Spleen (tissue), 13 donors: ENCODE measurements at places on chromosomes 2 and 18.

DNA sequence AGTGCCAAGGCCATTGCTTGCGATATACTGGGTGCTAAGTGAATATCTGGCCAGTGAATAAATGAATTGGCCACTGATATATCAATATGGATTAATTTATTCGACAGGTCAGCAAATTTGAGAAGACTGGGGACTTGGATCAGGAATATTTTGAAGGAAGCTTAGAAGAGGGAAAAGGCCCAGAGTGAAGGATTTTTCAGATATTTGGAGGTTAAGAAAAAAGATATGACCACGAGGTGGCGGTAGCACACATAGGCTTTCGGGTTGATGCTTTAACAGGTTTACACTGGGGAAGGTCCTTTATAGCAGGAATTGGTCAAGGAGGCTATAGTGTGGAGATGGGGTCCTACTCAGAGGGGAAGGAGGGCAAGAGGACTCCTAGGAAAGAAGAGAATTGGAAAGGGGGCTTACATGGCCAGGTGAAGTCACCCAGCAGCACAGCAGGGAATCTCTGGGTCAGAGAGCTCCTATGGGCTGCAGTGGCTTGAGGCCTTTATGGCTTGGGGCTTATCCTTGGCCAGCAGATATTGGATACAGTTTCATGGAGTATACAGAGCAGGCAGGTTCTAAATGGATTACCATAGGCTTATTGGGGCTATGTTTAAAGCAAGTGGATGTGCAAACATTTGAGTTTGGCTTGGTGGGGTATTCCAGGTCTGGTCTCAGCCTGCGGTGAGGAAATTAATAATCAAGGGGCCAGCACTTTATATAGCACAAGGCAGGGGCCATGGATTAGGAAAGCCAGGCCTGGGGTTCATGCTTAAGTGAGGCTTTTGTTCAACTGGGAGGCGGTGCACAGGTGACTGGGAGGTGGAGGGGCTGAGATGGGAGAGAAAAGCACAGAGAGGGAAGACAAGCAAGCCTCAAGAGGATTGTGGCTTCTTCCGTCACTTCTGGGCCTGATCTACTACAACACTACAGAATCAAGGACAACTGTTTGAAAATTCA lies 9.7 kb downstream of the IL1RN start:
- no peaks in the 10 kb centered on the region for H3K4me1 ChIP-seq
- peaks cover 22% of the 10 kb centered on the region for H3K36me3 ChIP-seq
- no peaks in the 10 kb centered on the region for H3K27me3 ChIP-seq
- no peak overlapping the region for H3K4me3 ChIP-seq
- DNase-seq: no peak

- no peaks in the 10 kb centered on the region for H3K4me1 ChIP-seq
- no peak for DNase-seq
- H3K27me3 ChIP-seq: no peaks in the 10 kb centered on the region
- H3K36me3 ChIP-seq: no peaks in the 10 kb centered on the region
- H3K27ac ChIP-seq: no peak overlapping the region
These were observed 377.5 kb downstream of the CLIP4 start for GRCh38 chr2:29492701-29493100.

DNA sequence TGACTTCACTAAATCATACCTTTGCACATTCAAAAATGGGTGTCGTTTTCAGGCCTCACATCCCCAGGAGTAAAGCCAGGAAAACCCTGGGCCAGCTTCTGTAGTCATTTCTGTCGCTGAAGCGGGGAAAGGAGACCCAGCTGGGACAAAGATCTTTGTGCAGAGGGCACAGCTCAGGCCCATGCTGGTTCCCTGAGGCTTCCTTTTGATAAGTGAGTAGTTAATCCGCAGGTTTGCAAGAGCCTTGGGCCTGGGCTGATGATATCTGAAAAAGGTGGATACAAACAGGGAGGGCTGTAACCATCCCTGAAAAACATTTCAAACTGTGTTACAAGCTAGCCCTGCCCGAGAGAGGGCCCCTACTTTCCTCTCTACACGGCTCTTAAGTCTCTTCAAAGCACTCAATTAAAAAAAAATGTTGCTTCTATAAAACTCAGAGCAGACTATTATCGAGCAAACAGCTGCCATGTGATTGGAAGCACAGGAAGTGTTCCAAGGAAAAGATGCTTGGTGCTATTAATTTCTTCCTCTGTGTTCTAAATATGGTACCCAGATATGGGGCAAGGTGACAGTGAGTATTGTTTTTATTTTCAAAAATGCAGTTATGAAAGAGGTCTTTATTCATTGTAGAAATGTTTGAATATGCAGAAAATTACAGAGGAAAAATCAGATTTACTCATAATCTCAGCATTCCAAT lies 117.2 kb downstream of the LNPK start:
- no peaks in the 10 kb centered on the region for H3K4me1 ChIP-seq
- no peak overlapping the region for H3K27ac ChIP-seq
- no peak overlapping the region for H3K4me3 ChIP-seq
- no peak for DNase-seq

GRCh38 chr2:231339316-231339715 lies 56.2 kb upstream of the B3GNT7 start:
- no peak overlapping the region for H3K27ac ChIP-seq
- DNase-seq: no peak
- no peaks in the 10 kb centered on the region for H3K27me3 ChIP-seq
- H3K4me3 ChIP-seq: no peak overlapping the region
- H3K36me3 ChIP-seq: no peaks in the 10 kb centered on the region

GRCh38 chr2:70443726-70444125 lies 109.9 kb downstream of the TGFA start:
- H3K27me3 ChIP-seq: no peaks in the 10 kb centered on the region
- H3K4me3 ChIP-seq: no peak overlapping the region
- no peak overlapping the region for H3K27ac ChIP-seq
- H3K36me3 ChIP-seq: no peaks in the 10 kb centered on the region
- no peak for DNase-seq
- no peaks in the 10 kb centered on the region for H3K4me1 ChIP-seq

DNA sequence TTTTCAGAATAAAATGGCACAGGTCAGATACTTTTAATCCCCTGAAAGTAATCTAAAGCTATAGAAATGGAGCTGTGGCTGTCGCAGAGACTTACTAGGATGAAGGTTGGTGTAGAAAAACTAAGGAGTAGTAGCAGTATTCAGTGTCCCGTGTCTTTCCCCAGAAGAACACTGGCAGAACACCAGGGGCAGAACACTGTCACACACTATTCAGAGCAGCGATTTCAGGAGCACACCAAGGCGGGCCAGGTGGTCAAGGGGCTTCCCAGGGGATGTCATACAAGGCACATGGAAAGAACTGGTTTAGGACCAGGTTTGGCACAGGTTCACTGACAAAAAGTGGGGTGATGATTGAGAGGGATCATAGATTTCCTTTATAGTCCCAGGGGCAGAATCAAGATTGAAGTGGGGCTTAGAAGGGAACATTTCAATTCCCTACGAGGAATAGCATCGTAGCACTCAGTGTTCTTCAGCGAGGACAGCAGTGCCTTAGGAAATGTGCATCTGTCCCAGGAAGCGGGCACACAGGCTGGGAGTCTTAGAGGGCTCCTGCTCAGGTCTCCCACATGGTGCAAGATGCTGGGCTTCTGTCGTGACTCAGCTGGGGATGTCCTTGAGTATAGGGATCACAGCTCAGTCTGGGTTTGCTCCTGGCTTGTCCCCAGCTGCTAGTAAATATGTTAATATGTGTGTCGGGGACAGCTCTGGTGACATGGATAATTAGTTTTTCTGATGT lies 22.6 kb downstream of the BCL2L11 start:
- H3K36me3 ChIP-seq: no peaks in the 10 kb centered on the region
- DNase-seq: no peak
- no peaks in the 10 kb centered on the region for H3K4me1 ChIP-seq
- H3K4me3 ChIP-seq: no peak overlapping the region
- no peaks in the 10 kb centered on the region for H3K27me3 ChIP-seq
- H3K27ac ChIP-seq: no peak overlapping the region

DNA sequence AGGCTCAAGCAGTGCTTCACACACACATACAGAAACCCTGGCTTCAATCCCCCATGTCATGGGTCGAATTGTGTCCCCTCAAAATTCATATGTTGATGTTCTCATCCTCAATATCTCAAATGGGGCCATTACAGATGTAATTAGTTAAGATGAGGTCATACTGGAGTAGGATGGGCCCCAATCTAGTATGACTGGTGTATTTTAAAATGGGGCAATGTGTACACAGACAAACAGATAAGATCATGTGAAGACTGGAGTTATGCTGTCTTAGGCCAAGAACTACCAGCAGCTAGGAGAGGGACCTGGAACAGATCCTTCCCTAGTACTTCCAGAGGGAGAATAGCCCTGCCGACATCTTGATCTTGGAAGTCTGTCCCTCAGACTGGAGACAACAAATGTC lies 167.7 kb downstream of the MYO3B start:
- no peak overlapping the region for H3K4me3 ChIP-seq
- no peaks in the 10 kb centered on the region for H3K27me3 ChIP-seq
- DNase-seq: no peak

- H3K27ac ChIP-seq: no peak overlapping the region
- DNase-seq: no peak
- no peaks in the 10 kb centered on the region for H3K27me3 ChIP-seq
- peaks cover 73% of the 10 kb centered on the region for H3K36me3 ChIP-seq
These were observed 107.3 kb downstream of the USP34 start for GRCh38 chr2:61363580-61363979.

- no peaks in the 10 kb centered on the region for H3K27me3 ChIP-seq
- no peak for DNase-seq
- H3K4me3 ChIP-seq: no peak overlapping the region
- H3K36me3 ChIP-seq: peaks cover 10% of the 10 kb centered on the region
These were observed 2.2 kb downstream of the RALBP1 start for GRCh38 chr18:9477509-9477908.

- H3K4me1 ChIP-seq: no peaks in the 10 kb centered on the region
- H3K36me3 ChIP-seq: no peaks in the 10 kb centered on the region
- no peak overlapping the region for H3K27ac ChIP-seq
- DNase-seq: no peak
- no peak overlapping the region for H3K4me3 ChIP-seq
- H3K27me3 ChIP-seq: no peaks in the 10 kb centered on the region
These were observed 124.9 kb upstream of the ETAA1 start for GRCh38 chr2:67272195-67272594.

GRCh38 chr2:157761520-157761919 lies 114.6 kb downstream of the ACVR1 start:
- H3K4me1 ChIP-seq: no peaks in the 10 kb centered on the region
- no peak overlapping the region for H3K4me3 ChIP-seq
- no peak for DNase-seq
- peaks cover 4% of the 10 kb centered on the region for H3K36me3 ChIP-seq
- no peaks in the 10 kb centered on the region for H3K27me3 ChIP-seq
- no peak overlapping the region for H3K27ac ChIP-seq

- H3K36me3 ChIP-seq: no peaks in the 10 kb centered on the region
- H3K27me3 ChIP-seq: no peaks in the 10 kb centered on the region
- DNase-seq: no peak
- H3K4me3 ChIP-seq: no peak overlapping the region
These were observed 791.9 kb downstream of the TRIB2 start for GRCh38 chr2:13508671-13509070.

GRCh38 chr2:70574618-70575017 lies 21.0 kb upstream of the TGFA start:
- no peaks in the 10 kb centered on the region for H3K36me3 ChIP-seq
- no peaks in the 10 kb centered on the region for H3K4me1 ChIP-seq
- DNase-seq: no peak
- no peak overlapping the region for H3K27ac ChIP-seq
- H3K27me3 ChIP-seq: no peaks in the 10 kb centered on the region

DNA sequence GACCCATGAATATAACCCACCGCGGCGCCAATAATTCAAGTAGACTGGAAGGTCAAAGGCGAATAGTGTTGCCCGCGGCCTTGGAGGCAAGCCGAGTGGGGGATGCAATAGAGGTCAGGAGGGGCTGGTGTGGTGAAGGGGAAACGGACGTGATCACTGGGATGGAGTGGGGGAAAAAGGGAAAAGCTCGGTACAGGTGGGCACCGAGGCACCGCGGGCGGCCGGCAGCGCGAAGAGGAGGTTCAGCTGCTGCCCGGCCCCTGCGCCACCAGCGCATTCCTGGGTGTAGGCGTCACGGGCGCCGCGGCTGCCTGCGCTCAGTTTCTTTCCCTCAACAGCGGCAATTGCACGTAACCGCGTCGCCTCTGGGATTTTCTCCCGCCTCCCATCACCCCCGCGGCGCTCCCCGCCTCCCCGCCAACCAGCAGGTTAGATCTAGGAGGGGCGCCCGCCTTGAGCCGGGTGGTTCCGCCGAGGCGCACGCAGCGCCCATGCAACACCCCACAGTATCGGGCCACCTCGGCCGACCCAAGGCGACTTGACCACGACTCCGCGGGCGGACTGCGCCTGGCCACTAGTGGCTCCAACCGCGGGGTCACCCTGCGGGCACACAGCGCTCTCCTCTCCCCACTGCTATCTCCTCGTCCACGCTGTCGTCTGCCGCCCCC lies 1.5 kb downstream of the RND3 start:
- peak overlapping the region; percentile 83 for H3K27ac ChIP-seq
- DNase-seq: peak; percentile 74
- peaks cover 15% of the 10 kb centered on the region for H3K27me3 ChIP-seq
